ENCODE measurements at places on chromosomes 5 and 9.

GRCh38 chr9:124248960-124249359 is 8.8 kb upstream of the NEK6 start:
- no peak for DNase-seq

DNA sequence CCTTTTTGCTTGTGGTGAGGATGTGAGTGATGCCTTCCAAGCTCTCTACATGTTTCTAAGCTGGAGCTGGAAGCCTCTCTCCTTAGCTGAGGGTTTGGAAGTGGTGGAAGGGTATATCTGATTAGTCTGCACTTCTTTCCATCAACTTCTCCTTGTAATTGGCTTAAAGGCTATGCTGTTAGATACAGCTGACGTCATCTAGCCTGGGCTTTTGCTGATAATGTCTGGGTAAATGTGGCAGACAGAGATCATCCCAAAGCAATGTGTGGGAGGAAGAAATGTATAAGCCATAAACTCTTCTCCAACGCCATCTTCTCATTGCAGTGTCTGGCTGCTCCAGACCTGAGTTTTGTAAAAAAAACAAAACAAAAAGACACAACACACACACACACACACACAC is 29.3 kb downstream of the ZNF354C start:
- DNase-seq = no peak

DNA sequence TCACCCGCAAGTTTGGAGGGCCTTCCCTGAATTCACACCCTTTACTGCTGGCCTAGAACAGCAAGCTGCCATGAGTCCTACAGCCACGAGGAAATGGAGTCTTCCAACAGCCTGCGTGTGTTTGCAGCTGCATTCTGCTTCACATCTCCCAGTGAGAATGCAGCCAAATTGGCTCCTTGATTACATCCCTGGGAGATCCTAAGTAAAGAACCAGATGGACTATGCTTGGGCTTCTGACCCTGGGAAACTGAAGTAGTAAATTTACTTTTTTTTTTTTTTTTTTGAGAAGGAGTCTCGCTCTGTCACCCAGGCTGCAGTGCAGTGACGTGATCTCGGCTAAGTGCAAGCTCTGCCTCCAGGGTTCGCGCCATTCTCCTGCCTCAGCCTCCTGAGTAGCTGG is 617.0 kb upstream of the CDH18 start:
- DNase-seq = no peak

DNA sequence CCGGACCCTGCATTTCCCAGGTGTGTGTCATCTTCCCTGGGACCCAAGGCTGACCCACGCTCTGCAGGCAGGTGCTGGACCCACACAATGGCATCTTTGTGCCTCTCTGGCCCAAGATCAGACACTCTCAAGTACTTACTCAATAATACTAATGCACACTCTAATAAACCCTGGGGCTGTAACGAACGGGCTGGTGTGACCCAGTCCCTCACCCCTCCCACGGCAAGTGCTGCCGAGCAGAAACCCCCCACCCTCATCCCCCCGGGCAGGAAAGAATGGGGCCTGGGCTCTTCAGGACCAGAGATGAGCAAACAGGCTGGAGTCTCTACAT is 1.1 kb upstream of the OBP2B start:
- no peak for DNase-seq

- no peak for DNase-seq
These were observed 28.6 kb upstream of the IL13 start for GRCh38 chr5:132629230-132629944.

DNA sequence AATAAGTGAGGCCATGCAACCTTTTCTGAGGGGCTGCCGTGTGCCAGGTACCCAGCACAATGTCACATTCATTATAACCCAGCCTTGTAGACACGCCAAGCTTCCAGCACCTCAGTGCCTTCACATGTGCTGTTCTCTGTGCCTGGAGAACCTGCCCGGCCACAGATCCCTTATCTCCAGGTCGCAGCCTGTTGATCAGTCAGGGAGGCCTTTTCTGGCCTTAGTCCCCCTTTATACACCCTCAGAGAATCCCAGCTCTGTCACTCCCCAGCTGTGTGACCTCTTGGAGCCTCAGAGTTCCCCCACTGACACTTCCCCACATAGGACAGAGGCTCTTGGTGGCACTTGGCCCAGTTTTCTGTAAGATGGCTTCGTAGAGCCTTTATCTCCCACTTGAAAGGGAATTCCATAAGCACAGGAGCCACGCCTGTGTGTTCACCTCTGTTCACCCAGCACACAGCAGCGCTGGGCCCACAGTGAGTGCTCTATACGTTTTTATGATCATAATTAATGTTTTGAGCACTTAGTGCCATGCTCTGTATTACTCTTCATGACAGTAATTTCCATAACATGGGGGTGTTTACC is 38.7 kb downstream of the NEURL1B start:
- DNase-seq = no peak

GRCh38 chr5:6378766-6379103 is 388 bp upstream of the MED10 start:
- no peak for DNase-seq

DNA sequence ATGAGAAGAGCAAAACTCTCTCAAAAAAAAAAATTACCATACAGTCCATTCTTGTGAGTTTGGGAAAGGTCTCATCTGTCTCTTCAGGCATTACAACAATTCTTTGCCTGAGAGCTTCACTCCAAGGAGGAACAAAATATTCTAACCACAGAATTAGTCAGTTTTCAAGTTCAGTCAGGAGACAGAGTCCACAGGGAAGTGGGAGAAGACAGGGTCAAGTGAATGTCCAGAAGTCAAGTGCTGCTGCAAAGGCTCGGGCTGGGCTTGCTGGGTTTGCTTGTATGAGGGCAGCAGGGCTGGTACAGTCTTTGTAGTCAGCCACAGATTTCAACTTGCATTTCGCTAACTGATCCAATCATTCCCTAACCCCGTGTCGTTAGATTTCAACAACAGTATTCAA is 17.6 kb upstream of the HEXB start:
- no peak for DNase-seq

- DNase-seq = no peak
These were observed 26.3 kb upstream of the FREM1 start for GRCh38 chr9:14936491-14936890.

DNA sequence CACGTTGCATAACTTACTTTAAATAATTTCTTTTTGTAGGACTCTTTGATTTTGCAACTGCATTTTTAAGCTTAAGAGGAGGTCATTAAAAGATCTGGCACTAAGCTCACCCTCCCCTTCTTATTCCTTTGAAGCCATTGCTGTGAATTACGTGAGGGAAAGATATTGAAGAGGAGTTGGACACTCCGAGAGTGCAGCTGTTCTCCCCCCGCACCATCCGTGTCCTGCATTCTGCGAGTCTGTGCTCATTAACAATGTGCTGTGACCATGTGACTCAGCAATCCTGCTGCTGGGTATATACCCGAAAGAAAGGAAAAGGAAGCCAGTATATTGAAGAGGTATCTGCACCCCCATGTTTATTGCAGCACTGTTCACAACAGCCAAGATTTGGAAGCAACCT is 40.0 kb downstream of the NXNL2 start:
- peak; percentile 19 for DNase-seq

GRCh38 chr5:11384441-11385250 is 519.6 kb downstream of the CTNND2 start:
- DNase-seq = no peak

GRCh38 chr9:33781736-33782135 is 13.6 kb upstream of the PRSS3 start:
- no peak for DNase-seq

DNA sequence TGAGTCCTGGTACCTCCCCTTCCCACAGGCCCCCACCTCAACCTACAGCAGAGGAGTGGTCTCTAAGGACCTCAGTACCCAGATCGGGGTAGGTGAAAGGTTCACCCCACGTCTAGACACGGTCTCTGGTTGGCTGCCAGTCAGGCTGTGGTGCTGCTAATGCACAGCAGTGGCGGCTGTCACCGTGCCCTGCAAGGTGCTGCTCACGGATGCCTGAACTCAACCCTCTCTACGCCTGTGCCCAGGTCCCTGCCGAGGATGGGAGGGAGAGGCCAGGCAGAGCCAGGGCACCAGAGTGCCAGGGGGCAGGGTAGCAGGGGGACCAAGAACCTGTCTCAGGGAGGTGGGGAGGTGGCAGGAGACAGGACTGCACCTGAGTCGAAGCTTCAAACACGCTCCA is 14.3 kb downstream of the IER5L start:
- DNase-seq = no peak

DNA sequence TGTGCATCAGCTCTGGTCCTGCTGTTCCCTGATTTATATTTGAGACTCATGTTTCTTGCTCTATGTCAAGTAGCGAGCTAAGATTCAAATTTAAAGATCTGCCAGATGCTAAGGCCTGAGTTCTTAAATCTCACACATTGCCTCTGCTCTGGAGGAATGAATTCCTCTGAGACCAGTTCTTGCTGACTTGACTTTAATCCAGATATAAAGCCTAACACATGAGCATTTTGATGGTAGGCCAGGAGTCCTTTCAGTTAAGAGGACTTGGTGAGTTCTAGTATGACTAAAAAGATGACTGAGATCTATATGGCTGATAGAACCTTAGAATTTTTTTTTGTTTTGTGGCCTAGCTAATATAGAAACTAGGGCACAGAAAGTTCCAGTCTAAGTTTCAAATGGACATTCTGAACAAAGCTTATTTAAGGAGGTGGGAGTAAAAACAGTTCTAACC is 1.3 kb upstream of the INIP start:
- DNase-seq = no peak

GRCh38 chr5:8683496-8683895 is 814.5 kb downstream of the MTRR start:
- no peak for DNase-seq

GRCh38 chr5:101067429-101067828 is 164.3 kb upstream of the ST8SIA4 start:
- DNase-seq = no peak

DNA sequence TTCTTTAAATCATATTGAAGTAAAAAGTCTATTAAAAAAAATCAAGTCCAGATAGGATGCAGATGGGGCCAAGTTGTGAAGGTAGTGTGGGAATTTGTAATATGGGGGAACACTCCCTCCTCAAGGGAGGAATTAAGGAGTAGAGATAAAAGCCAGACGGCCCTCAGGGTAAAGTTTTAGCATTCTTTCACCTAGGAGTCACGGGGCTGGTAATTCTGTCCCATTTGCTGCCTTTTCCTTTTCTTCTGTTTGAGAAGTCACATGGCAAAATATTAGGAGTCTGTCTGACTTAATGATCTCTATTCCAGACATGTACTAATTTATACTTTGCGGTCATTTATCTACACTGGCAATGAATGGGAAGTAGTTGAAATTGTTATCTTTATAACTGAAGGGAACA is 61.9 kb downstream of the SNX24 start:
- DNase-seq = no peak

DNA sequence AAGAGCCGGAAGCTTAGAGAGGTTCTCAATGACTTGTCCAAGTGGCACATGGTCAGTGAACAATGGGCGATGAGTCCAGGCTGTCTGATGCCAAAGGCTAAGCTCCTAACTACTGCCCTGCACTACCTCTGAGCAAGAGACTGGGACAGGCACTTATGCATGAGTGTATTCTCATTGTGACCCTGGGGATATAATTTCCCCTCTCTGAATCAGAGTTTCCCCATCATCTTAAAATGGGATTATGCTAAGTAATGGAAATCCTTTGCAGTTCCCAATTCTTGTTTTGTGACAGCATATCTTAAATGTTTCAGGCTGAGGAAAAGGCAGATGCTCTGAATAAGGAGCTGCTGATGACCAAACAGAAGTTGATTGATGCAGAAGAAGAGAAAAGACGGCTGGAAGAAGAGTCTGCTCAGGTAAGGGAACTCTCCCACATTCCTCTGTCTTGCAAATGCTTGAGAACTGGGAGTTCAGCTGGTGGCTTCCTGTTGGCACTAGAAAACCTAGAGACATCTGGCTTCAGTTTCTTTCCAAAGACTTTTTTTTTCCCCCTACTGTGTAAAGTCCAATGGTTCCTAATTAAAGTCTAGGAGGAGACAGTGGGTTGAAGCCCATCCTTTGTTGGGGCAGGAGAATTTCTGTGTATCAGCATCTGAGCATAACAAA is 64.1 kb downstream of the GPR21 start:
- DNase-seq = no peak

DNA sequence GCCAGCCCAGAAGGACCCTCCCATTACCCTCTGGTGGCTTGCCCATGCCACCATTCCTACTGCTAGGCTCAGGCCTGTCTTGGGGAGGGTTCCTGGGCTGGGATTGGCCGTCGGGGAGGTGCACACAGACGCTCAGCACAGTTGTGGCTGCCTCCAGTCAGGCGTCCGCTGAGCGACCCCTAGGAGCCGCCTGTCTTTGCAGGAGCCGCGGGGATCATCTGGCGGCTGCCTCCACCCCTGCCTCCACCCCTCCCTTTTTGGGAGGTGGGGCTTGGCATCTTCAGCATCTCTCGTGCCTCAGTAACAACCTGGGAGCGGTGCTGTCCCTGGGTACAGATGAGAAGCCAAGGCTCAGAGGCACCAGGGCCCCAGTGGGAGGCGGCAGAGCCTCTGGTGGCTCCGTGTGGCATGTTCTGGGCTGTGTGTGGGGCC is 39.6 kb downstream of the RXRA start:
- peak; percentile 39 for DNase-seq

DNA sequence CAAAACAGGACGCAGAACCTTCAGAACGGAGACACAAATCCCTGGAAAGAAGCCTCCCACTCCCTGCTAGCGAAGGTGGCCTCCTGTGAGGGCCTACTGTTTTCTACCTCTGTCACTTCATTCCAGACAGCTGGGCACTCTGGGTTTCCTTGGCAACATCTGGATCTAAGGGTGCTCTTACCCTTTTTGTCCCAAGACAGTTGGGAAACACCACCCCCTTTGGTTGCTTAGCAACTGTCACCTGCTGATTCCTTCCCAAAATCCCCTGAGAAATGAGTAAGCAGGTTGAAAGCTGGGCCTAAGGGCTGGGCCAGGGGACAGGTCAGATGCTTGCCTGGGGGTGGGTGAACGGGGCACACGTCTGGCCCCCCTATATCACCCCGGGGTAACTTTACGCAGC is 29.4 kb downstream of the NANS start:
- peak; percentile 36 for DNase-seq

DNA sequence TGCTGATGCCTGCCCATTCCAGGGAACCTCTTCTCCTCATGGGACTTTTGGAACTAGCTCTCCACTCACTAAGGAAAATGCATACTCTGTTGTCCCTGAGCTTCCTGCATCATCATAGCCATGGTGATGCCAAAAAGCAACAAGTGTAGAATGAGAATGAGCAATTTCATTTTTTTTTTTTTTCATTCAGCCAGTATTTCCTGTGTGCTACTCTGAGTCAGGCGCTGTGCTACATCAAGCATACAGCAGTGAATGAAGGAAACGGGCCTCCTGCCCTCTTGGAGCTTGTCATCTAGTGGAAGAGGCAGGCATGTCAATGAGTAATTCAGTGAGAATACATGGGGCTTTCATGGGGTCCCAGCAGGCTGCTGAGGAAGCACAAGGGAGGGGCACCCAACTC is 483.1 kb downstream of the BNC2 start:
- DNase-seq = no peak

DNA sequence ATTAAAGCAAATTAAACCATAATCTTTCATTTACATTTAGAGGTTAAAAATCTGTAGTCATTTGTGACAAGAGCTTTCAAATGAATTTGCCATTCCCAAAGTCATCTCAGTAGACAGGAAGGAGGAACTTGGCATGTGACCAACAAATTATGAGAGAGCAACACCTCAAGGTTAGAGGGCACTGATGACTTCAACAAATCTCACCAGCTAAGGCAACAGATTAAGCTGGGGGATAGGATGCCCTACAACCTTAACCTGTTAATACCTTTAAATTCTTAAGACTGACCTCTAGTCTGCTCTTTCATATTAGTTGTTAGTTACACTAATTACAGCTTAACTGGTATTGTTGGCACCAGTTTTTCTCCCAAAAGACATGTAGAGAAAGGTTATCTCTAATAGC is 18.4 kb downstream of the POU5F2 start:
- peak; percentile 9 for DNase-seq
